Esophagus mucosa (tissue), 1 donor: ENCODE measurements at places on chromosomes 1 and 21.
A peak's percentile ranks its signal among the peaks of the same experiment; 100 is the strongest.

- no peak for ATAC-seq
These were observed 310.6 kb downstream of the LRRIQ3 start for GRCh38 chr1:73887412-73887811.

- no peak for ATAC-seq
These were observed 77.3 kb downstream of the DHRS3 start for GRCh38 chr1:12540580-12541273.

DNA sequence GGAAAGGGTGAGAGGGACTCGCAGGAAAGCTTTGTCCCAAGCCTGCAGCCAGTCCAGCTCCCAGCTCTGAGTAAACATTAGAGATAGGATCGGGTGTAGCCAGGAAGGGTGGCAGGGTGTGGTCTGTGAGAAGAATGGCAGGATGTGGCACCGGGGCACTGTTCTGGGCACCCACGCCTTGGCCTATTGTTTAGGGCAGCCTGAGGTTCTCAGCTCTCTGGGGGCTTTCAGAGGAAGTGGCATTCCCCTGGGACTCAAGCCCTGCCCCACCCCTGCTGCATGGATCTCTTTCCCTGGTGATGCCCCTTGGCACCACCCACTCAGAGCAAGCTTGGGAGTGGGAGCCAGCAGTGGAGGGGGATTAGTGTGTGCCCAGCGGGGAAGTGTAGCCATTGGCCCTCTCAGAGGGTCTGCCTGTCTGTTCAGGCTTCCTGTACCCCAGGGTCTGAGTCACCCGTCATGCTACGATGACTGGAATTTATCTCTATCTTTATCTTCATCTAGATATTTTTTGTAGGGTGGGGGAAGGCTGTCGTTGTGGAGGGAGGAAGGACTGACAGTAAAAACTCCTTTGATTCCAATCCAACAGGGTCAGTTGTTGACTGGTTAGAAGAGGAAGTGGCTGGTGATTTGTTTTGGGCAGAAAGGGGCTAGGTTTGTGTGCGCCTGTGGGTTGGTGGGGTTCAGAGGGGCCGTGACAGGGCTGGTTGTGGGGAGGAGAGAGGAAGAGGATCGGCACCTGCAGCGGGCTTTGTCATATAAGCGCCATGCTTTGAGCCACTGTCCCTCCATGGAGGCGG is 31.6 kb downstream of the SOX13 start:
- peak; percentile 67 for ATAC-seq

DNA sequence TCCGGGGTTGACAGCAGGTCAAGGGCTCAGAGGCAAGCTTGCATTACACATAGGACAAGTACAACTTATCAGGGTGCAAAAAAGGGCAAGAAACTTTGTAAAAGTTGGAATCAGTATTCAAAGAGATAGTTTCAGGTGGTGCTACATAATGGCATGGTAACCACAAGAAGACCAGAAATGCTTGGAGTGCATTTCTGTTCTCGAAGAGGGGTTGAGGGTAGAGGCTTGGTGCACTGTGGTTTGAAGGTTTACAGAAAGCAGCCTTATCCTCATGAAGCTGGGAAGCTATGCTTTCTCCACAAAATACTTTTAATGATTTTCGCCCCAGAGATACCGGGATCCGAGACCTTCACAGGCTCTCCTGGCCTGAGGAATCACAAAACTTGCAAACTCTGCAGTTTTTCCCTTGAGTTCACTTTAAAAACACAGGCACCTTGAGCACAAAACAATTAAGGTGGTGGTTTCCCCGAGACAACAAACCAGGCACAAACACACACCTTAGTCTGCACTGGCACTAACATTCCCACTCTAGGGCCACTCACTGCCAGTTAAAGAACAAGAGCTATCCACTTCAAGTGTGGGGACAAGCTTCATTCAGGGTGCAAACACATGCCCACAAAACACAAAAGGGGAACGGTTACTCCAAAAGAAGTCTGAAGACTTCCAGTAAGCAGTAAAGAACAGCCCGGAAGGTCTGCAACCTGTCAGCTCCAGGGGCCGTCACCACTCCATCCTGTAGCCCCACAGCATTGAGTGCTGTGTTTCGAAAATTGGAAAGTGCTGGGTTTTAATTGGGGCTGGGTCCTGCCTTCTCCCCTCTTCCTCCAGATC is 29.8 kb upstream of the NFIA start:
- ATAC-seq: no peak

GRCh38 chr21:38769191-38769780 is 36.4 kb upstream of the ETS2 start:
- ATAC-seq: no peak

DNA sequence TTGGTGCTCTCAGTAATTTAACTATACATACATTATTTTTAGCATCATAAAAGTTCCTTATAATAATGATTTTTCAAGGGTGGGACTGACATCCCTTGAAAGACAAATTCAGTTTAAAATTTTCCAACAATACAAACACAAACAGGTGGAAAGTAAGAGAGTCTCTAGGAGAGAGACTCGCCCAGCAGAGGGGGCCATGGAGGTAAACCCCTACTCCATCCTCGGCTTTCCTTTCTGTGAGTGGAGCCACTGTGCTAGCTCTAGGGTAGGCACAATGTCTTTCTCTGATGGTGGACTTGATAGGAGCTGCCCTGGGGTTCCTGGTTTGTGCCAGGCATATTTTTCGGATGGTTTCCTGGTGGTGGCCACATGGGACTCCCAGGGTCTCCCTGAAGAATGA is 8.3 kb downstream of the CSMD2 start:
- no peak for ATAC-seq

GRCh38 chr1:96073100-96073499 is 648.5 kb upstream of the PTBP2 start:
- ATAC-seq: no peak

DNA sequence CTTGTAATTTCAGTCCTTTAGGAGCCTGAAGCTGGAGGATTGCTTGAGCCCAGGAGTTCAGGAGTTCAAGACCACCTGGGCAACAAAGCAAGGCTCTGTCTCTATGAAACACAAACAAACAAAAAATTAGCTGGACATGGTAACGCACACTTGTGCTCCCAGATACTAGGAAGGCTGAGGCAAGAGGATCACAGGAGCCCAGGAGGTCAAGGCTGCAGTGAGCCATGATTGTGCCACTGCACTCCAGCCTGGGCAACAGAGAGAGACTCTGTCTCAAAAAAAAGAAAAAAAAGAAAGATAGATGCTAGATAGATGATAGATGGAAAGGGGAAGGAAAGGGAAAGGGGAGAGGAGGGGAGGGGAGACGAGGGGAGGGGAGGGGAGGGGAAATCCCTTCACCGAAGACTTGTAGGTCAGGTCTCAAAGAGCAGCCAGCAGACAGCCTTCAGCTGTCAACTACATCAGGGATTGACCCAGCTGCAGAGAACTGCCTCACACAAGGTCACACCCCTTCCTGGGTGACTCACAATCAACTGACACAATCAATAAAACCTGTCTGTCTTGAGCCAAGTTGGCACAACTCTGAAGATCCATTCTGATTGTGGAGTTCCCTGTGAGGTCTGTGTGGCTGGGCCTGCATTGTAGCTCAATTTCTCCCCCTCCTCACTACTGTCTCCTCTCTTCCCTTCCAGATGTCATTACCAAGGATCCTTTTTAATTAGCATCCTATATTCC is 200.6 kb downstream of the RGS7 start:
- no peak for ATAC-seq

GRCh38 chr1:246058466-246058865 is 448.6 kb downstream of the SMYD3 start:
- ATAC-seq: no peak

GRCh38 chr1:20426371-20426770 is 59.6 kb downstream of the CAMK2N1 start:
- no peak for ATAC-seq

GRCh38 chr1:87295445-87296110 is 33.1 kb upstream of the LMO4 start:
- no peak for ATAC-seq

DNA sequence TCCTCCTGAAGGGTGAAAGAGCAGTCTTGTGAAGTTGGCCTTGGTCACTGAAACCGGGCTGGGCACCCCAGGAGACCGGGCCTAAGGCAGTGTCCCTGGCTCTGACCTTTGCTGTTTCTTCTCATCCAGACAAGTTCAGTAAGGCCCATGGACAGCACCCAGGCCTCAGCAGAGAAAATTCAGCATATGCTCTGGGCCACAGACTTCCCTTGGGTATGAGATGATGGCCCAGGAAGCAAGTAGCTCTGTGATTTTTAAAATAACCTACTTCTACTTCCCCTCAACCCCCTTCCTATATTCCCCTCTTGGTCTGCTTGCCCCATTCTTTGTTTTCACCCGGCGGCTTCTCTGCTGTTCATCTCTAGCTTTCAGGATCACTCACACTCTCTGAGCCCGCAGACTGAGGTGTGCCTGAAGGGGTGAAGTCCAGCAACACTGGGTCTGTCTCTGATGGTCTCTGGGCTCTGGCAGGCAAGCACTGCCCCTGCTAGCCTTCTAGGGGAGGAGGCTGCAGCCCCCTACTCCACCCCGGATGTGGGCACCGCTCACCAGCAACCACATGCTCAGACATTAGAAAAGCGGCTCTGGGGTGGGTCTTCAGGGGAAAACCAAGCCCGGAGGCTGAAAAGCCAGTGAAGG is 2.9 kb upstream of the GPR25 start:
- ATAC-seq: peak; percentile 31

GRCh38 chr1:38785285-38786039 is 74.1 kb downstream of the RRAGC start:
- no peak for ATAC-seq

DNA sequence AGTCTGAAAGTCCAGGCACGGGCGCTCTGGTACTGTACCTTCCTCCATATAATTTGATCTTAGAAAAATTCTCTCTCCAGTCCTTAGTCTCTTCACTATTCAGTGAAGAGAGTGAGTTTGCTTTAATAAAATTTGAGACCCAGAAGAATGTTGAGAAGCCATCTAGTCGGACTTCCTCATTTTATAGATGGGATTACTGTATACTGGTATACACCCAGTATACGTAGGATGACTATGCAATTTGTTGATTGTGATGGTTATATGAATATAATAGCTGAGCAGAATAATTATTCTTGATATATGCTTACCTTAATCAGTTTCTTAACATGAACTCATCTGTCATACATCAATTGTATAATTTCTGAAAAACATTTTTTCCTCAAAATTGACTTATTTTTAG is 328.0 kb upstream of the B3GALT2 start:
- no peak for ATAC-seq

GRCh38 chr1:63987014-63987627 is 213.3 kb downstream of the ROR1 start:
- ATAC-seq: peak; percentile 51

DNA sequence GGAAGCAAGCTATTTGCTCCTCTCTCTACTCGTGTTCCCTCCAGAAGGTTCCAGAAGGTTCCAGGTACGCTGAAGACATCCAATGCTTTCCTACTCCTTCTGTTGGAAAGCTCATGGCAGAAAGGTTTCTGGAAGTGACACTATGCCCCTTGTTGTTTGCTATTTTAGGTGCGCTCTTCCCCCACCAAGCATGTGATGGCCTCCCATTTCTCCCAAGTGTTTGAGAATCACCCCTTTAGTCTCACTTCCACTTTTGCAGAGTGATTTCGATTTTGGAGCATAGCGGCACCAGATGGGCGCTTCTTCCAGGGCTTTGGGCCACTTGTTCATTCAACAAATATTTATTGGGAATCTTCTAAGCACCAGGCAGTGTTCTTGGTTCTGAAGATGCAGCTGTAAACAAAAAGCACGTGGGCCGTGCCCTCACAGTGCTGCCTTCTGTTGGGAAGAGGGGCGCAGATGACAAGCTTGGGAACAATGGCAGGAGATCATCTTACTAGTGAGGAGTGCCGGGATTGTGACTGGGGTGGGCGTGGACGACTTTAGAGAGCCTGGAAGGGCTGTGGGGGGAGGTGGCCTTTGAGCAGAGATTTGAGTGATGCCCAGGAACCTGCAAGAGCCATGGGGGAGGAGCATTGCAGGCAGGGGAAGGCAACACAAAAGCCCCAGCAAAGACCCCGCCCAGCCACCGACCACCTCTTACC is 43.0 kb upstream of the TARDBP start:
- ATAC-seq: no peak

GRCh38 chr21:37369307-37369854 is 2.8 kb downstream of the DYRK1A start:
- ATAC-seq: no peak

GRCh38 chr21:34881839-34882371 is 167.2 kb downstream of the RUNX1 start:
- ATAC-seq: peak; percentile 24

DNA sequence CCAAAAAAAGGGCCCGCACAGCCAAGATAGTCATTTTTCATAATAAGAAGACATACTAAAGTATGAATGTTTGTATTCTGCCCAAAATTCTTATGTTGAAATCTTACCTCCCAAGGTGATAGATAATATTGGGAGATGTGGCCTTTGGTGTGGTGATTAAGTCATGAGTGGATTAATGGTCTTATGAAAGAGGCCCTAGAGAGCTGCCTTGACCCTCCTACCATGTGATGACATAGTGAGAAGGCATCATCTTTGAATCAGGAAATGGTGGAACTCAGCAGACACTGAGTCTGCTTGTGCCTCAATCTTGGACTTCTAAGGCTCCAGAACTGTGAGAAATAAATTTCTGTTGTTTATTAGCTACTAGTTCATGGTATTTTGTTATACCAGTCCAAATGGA is 11.8 kb upstream of the RNPC3 start:
- no peak for ATAC-seq

DNA sequence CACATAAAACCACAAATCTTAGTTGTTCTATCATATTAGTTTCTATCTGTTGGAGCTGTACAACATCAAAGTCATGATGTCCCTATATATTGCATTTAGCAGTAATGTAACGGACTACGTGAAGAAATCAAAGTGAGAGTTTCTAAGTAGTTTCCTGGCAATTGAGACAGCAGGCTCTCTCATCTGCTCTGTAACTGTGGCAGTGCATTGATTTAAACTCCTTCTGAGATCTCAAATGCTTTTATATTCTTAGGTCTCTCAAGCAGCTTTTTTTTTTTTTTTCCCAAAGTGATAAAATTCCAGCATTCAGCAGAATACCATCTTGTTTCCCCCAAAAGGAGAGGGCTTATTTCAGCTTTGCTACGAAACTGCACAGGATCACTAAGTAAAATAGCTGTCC is 480.1 kb downstream of the PTBP2 start:
- no peak for ATAC-seq

GRCh38 chr1:9183898-9184297 is 50.7 kb upstream of the H6PD start:
- no peak for ATAC-seq

DNA sequence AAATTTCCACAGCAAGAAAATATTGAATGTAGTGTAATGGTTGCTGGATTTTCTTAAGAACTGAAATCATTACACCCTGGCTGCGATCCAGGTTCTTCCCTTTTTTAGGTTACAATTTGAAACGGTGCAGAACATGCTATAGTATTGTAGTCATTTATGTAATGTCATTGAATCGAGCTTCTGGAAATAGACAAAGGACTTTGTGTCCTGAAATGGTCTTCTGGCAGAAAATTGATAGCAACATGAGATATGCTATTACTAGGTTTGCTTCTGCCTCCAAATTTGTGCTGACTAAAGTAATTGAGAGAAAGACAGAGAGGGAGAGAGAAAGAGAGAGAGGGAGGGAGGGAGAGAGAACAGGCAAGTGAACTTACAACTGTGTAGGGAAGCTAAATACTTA is 146.2 kb upstream of the NFIA start:
- ATAC-seq: no peak
